HTR-8/SVneo (cell line): ENCODE measurements at places on chromosomes 3 and 15.

DNA sequence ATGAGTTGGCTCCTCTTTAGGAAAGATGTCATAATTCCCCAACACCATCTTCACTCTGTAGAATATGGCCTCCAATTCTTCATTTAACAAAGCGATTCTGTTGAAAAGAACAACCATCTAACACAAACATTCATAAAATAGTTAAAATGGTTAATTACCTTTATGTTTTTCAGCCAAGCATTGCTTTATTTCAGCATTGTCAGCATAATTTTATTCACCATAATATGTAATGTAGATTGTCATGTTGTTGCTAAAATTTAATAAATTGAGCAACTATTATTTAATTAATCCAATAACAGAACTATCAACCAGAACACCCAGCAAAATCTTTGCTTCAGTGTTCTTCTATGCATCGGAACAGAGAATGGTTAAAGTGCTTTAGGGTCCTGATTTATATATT is 46.2 kb upstream of the EPHA3 start:
- no peak for DNase-seq

DNA sequence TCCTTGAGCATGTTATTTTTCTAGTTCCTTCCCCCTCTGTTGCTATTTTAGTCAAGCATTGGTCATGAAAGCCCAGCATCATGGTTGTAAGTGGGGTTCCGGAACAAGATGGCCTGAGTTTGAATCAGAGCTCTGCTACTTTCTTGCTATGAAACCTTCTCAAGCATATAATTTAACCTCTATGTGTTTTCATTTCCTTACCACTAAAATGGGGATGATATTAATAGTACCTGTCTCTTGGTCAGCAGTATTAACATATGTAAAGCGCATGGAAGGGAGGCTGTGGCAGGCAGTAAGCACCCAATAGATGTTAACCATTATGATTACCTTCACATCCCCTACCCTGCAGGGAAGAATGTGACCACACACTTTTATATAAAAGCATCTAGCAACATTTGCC is 14.3 kb upstream of the SPRED1 start:
- DNase-seq: no peak

DNA sequence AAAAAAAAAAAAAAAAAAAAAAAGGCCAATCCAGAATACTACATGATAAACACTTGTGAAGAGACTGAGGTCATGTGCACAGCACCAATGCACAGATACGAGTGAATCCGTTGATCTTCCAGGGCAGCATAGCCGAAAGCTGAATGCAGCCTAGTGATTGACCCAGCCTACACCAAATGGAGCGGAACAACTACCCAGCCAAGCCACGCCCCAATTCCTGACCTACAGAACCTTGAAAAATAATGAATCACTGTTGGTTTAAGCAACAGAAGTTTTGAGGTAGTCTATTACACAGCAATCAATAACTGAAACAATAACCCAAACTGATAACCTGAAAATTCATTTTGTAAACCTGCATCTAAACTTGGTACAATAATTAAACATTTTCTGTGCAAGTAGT is 361.0 kb downstream of the FHIT start:
- no peak for DNase-seq

DNA sequence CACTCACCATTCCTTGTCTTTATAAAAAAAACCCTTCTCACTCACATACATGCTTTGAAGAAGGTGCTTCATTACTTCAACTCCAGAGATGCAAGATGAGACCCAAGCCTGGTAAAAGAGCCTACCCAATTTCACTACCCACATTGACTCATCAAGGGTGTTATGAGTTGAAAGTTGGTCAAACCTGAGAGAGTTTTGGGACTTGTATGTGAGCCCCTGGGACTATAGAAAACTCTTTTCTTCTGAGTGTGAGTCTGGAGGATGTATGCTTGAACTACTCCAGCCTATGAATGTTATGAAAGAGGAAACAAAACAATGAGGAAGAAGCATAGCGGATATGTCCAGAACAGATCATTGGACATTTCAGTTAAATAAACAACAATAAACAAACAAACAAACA is 106.5 kb upstream of the SATB1 start:
- DNase-seq: no peak

DNA sequence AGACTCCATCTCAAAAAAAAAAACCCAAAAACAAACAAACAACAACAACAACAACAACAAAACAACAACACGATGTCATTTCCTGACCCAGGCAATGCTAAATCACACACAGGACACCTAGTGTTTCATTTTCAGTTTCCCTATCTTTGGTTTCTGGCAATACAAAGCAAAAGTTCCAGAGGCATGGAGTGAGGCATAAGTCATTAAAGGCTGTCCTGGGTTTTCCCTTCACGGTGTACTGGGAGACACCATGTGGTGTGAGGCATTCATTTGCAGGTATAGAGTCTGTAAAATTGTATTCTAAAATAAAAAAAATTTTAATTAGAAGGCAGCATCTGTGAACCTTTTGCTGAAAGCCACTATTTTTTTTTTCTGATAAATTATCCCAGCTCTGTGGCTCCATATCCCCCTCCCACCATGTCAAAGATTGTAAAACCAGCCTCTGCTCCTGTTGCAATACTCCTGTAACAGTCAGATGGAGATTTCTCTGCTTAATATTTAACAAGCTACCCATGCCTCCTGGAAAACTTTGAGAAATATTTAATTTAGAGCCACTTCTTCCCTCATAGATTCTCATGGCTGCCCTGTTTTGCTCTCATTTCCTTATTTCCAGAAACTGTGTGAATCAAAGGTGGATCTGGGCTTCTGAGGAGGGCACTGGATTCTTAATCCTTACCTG is 324.6 kb downstream of the MCTP2 start:
- DNase-seq: no peak
